ENCODE measurements at places on chromosomes 7 and 10.

- no peak for DNase-seq
These were observed 104.5 kb upstream of the PCLO start for GRCh38 chr7:83267141-83267631.

GRCh38 chr7:28939844-28940544, 18.1 kb downstream of the TRIL start:
- no peak for DNase-seq

DNA sequence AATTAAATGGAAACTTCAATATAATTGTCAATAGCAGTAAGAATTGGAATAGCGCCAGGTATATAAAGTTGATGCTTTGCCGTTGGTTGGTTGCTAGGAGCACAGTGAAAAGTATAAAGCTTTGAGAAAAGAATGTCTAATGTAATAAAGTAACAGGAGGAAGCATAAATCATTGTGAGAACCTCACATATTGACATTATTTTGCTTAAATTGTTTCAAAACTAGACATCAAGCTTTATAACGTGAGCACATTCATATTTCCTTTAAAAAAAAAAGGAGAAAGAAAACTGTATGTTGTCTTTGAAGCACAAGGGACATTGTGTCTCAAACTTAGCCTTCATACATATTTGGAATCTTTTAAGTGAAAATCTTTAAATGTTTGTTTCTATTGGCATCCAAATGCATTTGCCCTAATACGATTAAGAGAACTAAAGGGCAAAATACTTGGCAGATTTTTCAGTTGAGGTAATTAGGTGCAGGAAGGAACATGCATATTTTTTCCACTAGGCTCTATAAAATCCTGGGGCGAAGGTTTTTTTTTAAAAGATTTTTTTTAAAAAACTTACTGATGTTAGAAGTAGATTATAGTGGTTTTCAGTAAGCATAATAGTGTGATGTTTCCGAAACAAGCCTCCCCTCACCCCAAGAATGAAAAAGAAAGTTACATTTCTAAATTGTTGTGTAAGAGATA, 92.4 kb downstream of the ARID5B start:
- no peak for DNase-seq

DNA sequence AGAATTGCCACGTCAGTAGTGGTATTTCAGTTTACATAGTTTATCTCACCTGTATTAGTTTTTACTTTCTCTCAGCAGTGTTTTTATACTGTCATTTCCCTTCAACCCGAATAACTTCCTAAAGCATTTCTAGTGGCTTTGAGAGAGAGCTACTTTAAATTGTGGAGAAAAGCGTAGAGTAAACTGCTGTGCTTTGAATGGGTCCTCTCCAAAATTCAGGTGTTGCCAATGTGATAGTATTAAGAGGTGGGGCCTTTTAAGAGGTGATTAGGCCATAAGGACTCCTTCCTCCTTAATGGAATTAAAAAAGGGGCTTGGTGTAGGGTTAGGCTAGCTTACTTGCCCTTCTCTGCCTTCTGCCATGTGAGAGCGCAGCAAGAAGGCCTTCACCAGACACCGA, 98.4 kb downstream of the LCOR start:
- DNase-seq: no peak

DNA sequence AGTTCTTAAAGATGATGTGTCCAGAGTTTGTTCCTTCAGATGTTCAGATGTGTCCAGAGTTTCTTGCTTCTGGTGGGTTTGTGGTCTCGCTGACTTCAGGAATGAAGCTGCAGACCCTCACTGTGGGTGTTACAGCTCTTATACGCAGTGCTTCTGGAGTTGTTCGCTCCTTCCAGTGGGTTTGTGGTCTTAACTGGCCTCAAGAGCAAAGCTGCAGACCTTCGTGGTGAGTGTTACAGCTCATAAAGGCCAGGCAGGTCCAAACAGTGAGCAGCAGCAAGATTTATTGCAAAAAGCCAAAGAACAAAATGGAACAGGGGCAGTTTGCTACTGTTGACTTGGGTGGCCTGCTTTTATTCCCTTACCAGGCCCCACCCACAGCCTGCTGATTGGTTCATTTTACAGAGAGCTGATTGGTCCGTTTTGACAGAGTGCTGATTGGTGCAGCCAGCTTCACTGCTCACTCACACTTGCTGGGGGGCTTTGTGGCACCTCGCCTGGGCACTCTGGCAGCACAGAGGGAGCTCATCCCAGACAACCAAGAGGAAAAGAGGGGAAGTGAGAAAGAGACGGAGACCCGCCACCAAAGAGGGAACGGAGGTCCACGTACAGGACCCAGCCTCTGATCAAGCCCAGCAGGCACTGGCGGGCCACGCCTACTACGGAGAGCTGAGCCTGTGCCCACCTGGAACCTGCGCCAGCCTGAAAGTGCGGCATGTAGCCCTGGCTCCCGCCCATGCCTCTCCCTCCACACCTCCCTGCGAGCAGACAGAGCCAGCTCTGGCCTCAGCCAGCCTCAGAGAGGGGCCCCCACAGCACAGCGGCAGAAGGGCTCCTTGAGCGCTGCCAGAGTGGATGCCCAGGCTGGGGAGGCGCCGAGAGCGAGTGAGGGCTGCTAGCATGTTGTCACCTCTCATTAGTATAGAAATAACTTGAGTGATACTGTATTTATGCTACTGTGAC, 55.8 kb upstream of the SEMA3C start:
- DNase-seq: no peak

DNA sequence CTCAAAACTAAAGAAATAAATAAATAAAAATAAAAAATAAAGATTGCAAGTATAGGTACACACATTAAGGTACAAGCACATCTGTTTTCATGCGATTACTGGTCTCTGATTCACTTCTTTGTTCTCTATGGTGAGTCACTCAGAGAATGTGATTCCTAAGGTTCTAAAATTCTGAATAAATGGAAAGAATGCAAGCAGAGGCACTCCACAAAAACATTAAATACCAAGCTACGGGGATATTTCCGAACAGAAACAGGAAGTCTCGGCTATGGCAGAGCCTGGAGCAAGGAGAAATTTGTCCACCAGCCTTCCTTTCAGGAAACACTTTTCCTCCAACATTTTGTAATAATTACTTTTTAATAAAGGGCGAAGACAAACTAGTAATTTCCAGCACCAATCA, 1.4 kb downstream of the VOPP1 start:
- no peak for DNase-seq

GRCh38 chr7:153392726-153393125, 633.2 kb downstream of the ACTR3B start:
- DNase-seq: no peak

GRCh38 chr10:34567659-34568253, 247.3 kb downstream of the PARD3 start:
- DNase-seq: no peak

- DNase-seq: no peak
These were observed 302.6 kb upstream of the LYZL1 start for GRCh38 chr10:28986117-28986792.

DNA sequence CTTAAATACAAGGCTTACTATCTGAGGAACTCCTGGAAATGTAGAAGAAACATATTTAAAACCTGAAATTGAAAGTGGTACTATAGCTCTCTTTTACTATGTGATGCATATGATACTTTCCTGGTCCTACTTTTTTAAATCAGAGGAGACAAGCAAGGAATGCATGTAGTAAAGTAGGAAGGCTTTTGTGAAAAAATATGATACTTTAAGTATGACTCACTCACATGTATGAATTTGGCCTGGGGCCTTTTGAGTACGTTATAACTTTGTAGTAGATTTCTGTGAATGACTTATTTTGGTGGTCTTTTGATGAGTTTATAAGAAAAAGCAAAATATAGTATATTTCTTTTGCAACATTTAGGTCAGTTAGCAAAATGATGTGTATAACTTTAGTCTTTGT, 53.8 kb downstream of the TAX1BP1 start:
- DNase-seq: no peak

DNA sequence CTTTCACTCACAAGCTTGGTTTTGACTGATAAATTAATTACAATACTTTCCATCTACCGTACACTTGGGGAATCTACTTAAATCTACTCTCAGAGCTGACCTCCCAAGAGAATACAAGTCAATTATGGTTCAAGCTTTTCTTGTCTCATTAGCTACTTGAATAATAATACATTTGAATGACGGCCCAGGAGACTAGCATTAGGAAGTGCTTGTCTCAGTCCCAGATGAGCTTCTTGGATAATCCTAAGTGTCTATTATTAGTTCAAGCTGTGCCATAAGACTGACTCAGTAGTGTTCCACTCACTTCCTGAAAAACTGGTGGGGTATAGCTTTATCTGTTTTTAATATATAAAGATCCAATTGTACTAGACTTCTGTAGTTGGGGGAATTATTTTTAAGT, 100.2 kb downstream of the GNAT3 start:
- no peak for DNase-seq

DNA sequence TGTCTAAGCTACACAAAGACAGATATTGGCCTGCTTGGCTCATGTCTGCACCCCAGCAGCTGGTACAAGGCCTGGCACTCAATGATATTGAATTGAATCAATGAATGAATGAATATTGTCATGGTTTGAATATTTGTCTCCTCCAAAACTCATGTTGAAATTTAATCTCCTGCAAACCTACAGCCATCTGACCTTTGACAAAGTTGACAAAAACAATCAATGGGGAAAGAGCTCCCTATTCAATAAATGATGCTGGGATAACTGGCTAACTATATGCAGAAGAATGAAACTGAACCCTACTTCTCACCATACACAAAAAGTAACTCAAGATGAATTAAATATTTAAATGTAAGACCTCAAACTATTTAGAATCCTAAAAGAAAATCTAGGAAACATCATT, 144.7 kb downstream of the CYP26A1 start:
- no peak for DNase-seq

DNA sequence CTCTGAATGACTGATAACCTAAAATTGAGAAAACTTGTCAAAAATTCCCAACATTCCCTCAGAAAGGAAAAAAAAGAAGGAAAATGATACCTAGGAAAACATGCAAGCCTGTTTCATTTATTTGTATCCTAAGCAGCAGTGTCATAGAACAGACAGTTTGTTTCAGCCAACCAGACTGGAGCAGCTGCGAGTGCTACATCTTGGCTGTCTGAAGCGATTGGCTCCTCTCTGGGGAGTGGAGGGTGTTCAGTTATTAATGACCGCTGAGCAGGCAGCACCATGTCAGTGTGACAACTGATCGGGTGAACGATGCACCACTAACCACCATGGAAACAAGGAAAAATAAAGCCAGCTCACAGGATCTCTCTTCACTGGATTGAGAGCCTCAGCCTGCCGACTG, at the start of gene LRRN3:
Gene LRRN3, plus strand, starts transcription at position 282 of the 400 bp plus-strand sequence. CDS start 31,646 bp downstream, outside the sequence.
- DNase-seq: no peak

DNA sequence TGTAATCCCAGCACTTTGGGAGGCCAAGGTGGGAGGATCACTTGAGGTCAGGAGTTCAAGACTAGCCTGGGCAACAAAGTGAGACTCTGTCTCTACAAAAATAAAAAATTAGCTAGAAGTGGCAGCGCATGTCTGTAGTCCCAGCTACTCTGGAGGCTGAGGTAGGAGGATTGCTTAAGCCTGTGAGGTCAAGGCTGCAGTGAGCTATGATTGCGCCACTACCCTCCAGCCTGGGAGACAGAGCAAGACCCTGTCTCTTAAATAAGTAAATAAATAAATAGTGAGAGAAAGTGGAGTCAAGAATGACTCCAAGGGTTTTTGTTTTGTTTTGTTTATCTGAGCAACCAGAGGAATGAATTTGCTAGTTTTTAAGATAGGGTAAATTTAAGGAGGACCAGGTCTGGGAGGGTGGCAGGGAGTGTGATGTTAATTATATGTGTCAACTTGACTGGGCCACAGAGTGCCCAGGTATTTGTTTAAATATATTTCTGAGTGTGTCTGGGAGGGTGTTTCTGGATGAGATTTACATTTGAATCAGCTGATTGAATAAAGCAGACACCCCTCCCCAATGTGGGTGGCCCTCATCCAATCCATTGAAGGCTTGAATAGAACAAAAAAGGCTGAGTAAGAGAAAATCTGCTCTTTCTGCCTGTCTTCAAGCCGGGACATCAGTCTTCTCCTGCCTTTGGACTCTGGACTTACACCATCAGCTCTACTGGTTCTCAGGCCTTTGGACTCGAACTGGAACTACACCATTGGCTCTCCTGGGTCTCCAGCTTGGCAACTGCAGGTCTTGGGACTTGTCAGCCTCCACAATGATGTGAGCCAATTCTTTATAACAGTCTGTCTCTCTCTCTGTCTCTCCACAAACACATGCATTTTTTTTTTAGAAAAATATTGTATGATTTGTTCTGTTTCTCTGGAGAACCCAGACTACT, 23.5 kb downstream of the IMPDH1 start:
- DNase-seq: no peak

DNA sequence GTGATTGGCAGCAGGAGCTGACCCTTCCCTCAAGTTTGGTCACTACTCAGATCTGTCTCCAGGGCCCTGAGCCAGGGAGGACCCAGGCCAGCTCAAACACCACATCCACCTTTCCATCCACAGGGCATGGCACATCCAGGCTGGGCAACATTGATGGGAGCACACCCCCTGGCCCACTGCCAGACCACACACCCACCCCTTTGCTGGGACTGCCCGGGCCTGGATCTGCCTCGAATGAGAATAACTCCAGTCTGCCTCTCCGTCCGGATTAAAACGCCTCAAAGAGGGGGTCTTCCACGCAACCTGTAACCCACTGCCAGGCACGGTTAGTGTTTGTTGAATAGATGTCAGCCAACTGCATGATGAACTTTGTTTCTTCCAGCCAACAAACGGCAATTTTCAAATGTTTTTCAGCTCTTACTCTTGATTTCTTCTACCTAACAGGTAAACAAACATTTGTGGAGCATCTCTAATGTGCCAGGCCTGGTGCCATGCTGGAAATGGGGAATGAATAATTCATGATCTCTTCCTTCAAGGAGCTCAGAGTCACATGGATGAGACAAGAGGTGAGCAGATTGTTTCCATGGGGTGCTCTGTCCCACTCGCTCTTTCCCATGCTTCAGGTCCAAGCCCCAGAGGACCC, 41.0 kb upstream of the CHST15 start:
- DNase-seq: no peak

- no peak for DNase-seq
These were observed 206.2 kb downstream of the GATA3 start for GRCh38 chr10:8260645-8261044.

GRCh38 chr7:140222814-140223213, 46.0 kb upstream of the KDM7A start:
- DNase-seq: no peak

- no peak for DNase-seq
These were observed 124.5 kb upstream of the RHOBTB1 start for GRCh38 chr10:61068471-61068870.

Measured in activated CD4-positive, alpha-beta T cell treated with anti-CD3 and anti-CD28 coated beads, Interleukin-2, amount 50 U/mL, for 24 hours (primary cell).